ENCODE measurements at places on chromosomes 5 and 9.

DNA sequence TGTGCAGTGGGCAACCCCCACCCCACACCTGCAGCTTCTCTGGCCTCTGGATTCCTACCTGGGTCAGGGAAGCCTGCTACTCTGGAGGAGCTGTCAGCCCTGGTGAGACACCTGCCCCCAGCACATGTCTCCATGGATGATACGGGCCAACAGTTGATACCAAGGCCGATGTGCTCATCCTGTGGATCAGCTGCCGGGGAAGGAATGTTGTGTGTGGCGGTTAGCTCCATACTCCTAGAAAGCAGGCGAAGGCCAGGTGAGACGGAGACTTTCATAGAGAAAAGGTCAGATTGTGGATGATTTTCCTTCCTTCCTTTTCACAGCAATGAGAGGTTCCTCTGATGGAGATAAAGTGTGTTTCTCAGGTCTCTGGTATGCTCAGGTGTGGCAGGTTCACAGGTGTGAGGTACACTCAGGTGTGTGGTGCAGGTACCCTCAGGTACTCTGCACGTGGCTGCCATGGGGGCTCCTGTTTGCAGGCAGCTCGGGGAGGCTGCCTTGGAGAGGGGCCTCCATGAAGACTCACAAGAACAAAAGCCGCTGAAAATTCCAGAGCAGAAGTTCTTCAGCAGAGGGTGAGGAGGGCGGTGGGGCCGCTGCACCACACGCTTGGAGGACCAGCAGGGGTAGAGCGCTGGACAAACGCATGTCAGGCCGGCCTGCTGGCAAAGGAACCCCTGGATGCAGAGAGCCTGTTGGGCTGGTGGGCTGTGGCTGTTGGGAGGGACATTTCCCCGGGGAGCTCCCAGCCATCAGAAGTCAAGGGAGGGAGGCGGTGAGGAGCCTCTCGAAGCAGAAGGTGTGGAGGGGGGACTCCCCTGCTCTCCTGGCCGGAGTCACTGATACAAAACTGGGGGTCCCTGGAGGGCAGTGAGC, 5.1 kb upstream of the AHRR start:
- no peak for DNase-seq

DNA sequence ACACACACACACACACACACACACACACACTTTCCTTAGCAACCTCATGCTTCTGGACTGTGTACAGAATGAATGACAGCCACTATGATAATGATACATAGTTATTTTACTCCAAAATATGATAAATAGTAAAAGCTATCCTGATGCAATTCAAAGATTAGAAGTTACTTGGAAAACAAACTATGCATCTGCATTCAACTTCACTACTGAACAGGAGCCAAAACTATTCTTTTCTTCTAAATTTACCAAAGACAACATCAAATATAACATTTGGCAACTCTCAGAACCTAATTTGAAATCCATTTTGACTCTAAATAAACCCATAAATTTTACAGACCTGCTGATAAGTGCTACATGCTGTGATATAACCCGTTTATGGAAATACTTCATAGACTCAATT, 33.3 kb downstream of the GLIS3 start:
- DNase-seq = no peak

- DNase-seq = no peak
Observed at GRCh38 chr5:54862036-54862435, 123.4 kb downstream of the ESM1 start.

DNA sequence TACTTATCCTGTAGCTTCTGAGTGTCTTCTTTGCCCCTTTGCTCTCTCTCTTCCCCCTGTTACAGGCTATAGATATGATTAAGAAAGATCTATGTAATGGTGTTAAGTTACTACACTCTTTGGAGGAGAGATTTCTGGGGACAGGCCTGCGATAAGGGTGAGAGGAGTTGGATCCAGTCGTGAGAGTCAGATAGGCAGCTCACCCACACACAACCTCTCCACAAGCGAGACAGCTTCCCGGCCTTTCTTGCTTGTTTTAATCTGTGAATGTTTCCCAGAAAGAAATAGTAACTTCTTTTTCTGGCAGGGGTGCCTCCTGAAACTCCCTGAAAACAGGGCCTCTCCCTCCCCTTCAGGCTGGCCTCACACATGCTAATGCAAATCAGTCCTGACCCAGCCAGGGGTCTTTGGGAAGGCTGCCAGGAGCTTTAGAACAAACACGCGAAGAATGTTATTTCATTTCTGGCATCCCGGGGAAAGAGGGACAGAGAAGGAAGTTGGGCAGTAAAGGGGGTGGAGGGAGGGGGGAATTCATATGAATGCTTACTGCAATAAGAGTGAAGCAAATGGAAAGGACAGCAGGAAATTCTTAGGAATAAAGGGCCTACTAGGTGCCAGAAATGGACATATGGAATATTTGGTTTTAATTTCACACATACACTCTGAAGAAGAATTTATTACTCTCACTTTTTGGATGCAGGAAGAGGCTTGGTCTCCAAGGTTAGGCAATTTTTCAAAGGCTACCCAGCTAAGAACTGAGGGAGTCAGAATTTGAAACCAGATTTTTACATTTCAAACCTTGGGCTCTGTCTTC, 215.8 kb upstream of the TRIM32 start:
- DNase-seq = peak; percentile 89

- DNase-seq = peak; percentile 19
Observed at GRCh38 chr9:128470560-128470959, 14.8 kb downstream of the ODF2 start.

GRCh38 chr5:157359356-157360055, 93.6 kb downstream of the CYFIP2 start:
- peak; percentile 54 for DNase-seq

GRCh38 chr9:128056887-128057723, 10.0 kb downstream of the NAIF1 start:
- no peak for DNase-seq

GRCh38 chr9:79567671-79568098, 4.1 kb upstream of the TLE4 start:
- DNase-seq = peak; percentile 42

GRCh38 chr9:28378231-28378630, 805.0 kb upstream of the C9orf72 start:
- DNase-seq = no peak

DNA sequence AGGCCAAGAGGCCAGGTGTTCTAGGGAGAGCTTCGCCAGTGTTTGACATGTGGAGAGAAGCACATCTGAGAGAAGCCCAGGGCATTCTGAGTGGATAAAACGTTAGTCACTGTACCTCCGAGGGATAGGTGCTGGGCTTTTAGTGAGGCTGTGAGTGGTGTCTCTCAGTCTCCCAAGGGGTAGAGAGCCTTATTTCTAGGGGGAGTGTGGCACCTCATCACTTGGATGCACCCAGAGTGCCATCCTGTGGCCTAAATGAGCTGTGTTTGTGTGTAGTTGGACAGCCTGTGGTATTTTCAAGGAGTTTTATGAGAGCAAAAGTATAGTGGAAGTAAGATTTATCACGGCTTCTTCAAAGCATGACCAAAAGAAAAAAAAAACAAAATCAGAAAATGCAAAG, 1046.9 kb upstream of the WWC1 start:
- DNase-seq = peak; percentile 33

GRCh38 chr9:99720455-99721050, 101.1 kb upstream of the NR4A3 start:
- peak; percentile 12 for DNase-seq

- no peak for DNase-seq
Observed at GRCh38 chr9:133352635-133353340, 3.5 kb downstream of the SURF1 start.

DNA sequence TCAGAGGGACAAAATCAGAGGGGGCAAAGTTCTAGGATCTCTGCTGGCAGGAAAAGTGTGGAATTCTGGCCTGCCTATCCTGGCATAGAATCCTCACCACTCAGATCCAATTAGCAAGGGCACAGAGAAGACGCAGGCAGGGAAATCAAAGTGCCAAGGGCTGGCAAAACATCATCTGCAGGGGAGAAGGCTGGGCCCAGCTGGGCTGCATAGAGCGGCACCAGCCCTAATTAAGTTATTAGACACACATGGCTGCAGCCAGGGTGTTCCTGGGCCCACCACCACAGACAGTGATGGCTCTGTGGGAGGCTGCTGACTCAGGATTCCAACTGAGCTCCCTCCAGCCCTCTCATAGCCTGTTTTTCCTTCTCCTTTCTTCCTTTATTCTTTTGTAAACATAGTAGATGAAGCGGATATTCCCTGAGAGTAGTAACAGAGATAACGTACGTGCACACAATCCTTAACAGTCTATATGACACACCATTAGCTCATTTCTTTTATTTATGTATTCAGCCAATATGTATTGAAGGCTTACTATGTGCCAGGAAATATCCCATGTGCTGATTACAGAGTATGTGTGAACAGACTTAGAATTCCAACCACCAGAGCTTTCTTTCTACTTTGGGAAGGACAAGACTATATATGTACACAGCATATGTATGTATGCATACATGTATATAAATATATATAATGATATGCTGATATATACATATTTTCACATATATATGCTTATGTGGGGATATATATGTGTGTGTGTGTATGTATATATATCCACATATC, 236.1 kb downstream of the ASTN2 start:
- DNase-seq = peak; percentile 84

DNA sequence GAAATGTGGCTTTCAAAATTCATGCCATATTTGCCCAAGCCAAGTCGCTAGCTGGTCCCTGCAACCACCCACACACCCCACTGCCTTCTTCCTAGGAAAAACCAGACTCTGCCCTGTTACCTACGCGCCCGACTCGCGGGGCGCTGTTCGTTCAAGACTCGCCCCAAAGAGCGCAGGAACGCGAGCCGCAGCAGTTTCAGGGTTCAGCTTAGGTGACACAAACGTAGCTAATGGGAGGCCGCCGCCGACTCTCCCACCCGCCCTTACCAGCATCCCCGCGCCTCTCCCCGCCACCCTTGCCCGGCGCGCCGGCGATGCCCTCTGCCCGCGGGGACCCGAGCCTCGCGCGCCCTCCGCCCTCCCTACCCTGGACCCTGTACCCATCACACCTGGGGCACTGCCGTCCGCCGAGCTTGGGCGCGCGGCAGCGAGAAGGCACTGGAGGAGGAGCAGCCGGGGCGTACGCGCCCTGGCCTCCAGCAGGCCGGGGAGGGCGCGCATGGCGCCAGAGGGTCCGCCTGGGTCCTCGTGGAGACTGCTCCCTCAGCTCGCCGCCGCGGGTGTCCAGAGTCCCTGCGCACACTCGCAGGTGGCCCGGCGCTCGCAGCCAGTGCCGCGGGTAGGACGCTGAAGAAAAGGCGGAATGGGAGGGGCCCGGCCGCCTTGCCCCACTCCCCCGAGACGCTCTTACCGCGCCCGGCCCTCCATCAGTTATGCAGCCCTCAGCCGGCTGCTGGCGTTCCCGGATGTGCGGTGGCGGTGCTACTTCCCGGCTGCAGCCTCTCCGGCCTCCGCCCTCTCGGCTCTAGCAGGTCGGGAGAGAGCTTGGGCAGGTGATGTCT, at the start of gene EMB:
Gene EMB, minus strand, starts transcription at position 638 of the 842 bp plus-strand sequence. Its CDS starts 137 bp downstream, at position 501.
- DNase-seq = peak; percentile 47

- DNase-seq = no peak
Observed at GRCh38 chr5:159792180-159792579, 124.1 kb upstream of the ADRA1B start.

DNA sequence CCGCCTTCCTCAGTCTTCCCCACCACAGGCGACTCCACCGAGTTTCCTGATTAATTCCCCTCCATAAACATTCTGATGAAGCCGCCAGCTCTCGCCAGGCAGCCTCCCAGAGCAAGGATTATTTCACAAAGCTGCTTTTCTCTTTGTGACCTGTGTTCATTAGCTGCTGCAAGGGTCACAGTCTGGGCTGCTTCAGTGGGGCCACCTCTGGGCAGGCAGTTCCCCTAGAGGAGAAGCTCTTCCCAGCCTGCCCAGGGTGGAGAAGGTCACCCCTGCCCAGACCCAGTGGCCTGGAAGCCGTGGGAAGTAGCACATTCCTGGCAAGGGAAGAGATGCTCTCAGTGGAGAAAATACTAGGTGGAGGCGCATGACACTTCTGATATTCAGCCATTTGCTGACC, 58.4 kb upstream of the RAPGEF1 start:
- DNase-seq = no peak

GRCh38 chr5:56493308-56493707, 260.2 kb upstream of the ANKRD55 start:
- DNase-seq = no peak

- peak; percentile 47 for DNase-seq
Observed at GRCh38 chr5:142235050-142235797, 89.6 kb downstream of the SPRY4 start.

DNA sequence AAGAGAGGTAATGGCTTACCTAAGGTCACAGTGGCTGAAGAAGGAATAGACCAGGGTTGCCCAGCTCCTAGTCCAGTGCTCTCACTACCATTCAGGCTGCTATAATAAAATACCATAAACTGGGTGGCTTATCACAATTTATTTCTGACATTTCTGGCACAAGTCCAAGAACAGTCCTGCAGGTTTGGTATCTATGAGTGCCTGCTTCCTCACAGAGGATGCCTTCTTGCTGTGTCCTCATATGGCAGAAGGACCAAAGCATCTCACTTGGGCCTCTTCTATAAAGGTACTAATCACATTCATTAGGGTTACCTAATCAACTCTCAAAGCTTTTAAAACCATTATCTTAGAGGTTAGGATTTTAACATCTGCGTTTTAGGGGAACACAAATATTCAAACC, 17.2 kb downstream of the STARD4 start:
- DNase-seq = no peak

DNA sequence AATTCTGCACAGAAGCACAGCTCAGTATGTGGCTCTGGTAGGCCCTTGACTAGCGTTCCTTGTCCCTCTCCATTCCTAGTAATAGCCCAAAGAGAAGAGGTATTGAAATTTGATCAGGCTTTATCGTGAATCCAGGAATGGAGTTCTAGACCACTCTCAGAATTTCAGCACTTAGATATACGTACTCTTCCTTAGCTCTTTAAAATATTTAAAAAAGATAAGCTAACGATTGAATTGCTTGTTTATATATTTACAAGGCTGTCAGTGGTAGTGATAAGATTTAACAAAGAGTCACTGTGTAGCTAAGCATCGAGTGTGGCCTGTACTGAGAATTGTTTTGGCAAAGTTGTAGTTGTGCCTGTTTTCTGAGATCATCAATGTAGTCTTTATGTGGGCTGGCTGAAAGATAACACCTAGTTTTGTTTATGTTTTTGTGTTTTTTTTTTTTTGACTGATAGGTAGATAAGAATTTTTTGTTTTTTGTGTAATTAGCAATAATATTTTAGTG, 2.5 kb downstream of the KIAA1958 start:
- no peak for DNase-seq

- peak; percentile 93 for DNase-seq
Observed at GRCh38 chr5:142821733-142822487, 51.7 kb downstream of the ARHGAP26 start.

DNA sequence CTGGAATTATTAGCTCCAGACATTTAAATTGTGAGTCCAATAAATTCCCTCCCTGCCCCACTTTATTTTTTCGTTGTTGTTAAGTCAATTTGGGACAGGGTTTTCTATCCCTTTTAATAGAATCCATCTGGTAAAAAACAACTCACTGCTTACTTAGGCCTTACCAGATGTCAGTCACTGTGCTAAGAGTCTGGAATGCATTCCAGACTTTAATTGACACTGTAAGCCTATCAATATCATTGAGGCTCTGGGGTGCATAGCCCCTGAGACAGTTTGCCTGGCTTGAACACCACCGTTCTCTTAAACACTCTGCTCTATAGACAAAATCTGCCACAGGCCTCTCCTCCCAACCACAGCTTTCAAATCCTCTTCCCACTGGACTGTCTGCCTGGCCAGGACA, 175.9 kb downstream of the NSG2 start:
- no peak for DNase-seq
